ENCODE measurements at places on chromosomes 2 and 18. TPM values are rescaled to one million over a fixed set of nuclear protein-coding genes. Genes with fewer than 3 reads are reported as not detected.

CCDC74B gene
- 1.1 TPM for polyA plus RNA-seq

CXCR1 gene
- polyA plus RNA-seq, result not detected

FEV gene
- not detected for polyA plus RNA-seq

UGT1A8 gene
- not detected for polyA plus RNA-seq

TRIM54 gene
- 105 TPM for polyA plus RNA-seq

XIRP2 gene
- 201 TPM for polyA plus RNA-seq

RUFY4 gene
- 0.16 TPM for polyA plus RNA-seq

PSMA8 gene
- not detected for polyA plus RNA-seq

VIL1 gene
- polyA plus RNA-seq, result not detected

GRCh38 chr2:226234187-226234586, 565.4 kb downstream of the IRS1 start:
- no peak for DNase-seq

DNA sequence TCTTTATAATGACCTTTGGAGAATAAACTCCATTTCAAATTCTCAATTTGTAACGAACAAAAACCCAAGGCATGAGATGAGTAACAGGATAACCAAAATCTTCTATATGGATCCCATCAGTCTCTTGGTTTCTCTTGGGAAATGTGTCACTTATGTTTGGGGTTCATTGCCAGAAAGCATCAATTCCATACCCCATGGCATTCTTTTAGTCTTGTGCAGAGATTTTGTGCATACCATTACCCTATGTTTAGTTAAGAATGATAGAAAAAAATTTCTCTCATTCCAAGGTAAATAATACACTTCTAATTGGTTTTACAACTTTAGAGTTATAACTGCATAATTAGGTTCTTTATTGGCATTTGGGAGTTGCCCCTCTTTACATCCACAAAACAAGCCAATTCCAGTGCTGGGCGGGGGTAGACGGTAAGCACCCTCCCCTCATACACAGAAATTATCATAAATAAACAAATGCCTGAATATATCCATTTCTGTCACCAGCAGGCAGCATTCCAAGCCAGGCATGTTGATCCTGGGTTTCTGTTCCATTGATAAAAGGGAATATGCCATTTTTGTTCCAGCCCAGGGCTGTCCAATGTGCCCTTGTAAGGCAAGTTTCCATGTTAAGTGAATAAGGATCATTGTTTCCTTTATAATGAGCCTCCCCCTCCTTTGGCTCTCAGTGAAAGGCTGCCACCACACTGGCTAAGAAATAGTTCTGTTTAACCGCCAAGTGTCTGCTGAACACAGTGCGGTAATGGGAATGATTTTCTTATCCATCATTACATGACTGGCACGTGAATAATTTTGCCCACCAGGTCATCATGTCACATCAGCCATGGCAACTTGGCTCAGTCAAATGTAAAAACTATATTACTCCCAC, 680.1 kb upstream of the ZEB2 start:
- no peak for DNase-seq

DNA sequence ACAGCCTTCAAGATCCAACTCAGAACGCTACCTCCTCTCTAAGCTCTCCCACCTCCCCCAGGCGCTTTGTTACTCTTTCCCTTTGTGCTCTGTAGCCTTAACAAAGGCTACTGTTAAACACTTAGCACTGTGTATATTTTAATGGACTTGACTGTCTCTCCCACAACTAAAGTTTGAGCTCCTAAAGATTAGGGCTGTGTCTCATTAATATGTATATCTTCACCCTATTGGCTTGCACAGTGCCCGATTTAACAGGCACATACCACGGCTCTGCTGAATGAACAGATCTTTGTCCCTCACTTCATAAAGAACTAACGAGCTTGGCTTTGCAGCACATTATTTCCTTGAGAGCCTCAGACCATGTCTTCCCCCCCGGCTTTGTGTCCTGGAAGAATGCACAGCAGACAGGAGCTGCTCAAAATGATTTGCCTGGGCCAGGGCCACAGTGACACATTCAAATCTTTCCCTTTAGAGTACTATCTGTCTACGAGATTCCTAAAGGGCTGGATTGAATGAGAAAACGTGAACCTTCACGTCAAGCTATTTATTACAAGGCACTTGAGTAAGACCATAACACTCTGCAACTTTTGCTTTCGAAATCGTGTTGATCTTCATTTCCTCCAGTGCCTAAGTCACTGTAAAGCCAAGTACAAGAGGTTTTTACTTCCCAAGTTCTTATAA, 22.1 kb downstream of the ABHD3 start:
- no peak for DNase-seq

- DNase-seq, result no peak
Measured at GRCh38 chr2:146665800-146666199, 1179.0 kb upstream of the ACVR2A start.

GRCh38 chr2:129906861-129907235, 72.6 kb upstream of the RAB6C start:
- no peak for DNase-seq

GRCh38 chr2:100801402-100801801, 18.5 kb upstream of the NPAS2 start:
- DNase-seq, result no peak

DNA sequence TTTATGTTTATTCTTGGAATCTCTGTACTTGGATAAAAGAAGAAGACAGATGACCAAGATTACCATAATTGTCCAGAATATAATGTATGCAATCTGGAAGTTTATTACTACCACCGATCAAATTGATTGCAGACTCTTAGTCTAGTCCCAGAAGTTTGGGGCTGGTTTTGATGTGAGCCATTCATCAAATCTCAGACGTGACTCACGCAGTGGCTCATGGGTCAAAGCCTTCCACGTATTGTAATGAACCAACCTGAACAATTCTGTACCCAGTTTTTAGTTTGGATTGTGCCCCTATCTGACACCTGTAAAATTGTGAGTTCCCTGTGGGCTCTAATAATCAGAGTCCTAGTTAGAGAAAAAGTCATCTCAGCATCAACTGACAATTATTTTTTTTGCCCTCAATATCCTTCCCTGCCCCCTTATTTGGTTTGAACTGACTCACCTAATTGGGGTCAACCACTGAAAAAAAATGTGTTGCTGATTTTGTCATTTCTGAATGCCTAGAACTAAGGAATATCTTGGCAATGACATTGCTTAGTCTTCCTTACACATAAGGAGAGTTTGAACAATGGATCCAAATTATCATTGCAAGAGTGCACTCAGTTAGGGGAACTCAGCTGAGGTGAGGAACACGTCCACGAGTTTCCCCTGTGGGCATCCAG, 219.5 kb upstream of the NRP2 start:
- no peak for DNase-seq

GRCh38 chr2:217899231-217900009, 103.4 kb downstream of the TNS1 start:
- no peak for DNase-seq

DNA sequence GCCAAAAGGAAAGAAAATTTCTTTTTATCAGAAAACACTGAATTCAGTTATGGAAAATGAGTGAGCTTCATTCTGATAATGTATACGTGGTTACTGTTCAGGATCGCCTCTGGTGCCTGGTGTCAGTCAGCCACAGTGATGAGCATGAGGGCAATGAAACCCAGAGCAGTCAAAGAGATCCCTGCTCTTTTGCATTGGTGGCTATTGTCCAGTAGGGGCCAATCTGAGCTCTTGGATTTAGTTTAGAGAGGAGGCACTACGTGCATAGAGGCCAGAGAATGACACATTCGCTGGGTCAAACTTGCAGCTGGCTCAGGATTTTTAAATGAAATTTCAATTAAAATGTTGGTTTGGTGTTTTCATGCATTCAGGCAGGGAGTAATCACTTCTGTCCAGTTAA, 522.9 kb downstream of the TMEM182 start:
- no peak for DNase-seq

DNA sequence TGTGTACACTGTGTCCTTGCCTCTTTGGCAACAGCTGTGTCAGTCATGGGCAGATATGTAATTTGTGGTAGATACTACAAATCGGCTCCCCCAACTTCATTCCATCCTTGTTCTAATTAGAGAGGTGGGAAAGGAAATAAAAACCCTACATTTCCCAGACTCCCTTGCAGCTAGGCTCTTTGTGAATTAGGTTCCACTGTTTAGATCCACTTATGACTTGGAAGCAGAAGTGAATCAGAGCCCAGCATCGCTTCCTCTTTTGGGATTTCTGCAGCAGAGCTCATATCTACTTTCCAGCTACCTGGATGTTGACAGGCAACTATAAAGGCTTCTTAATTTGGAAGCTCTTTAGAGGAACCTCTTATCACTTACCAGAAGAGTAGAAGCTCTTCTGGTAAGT, 34.1 kb upstream of the NARS1 start:
- no peak for DNase-seq

DNA sequence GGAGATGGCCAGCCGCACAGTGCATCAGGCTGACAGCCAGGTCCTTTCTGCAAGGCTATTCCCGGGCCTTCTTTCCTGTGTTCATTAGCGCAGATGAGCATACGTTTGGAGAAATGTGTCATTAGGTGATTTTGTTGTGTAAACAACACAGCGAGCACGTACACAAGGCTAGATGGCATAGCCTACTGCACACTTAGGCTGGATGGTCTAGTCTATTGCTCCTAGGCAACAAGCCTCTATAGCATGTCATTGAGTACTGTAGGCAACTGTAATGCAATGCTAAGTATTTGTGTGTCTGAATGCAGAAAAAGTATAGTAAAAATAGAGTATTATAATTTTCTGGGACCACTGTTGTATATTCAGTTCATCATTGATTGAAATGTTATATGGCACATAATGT, 50.9 kb upstream of the PHLPP1 start:
- no peak for DNase-seq

DNA sequence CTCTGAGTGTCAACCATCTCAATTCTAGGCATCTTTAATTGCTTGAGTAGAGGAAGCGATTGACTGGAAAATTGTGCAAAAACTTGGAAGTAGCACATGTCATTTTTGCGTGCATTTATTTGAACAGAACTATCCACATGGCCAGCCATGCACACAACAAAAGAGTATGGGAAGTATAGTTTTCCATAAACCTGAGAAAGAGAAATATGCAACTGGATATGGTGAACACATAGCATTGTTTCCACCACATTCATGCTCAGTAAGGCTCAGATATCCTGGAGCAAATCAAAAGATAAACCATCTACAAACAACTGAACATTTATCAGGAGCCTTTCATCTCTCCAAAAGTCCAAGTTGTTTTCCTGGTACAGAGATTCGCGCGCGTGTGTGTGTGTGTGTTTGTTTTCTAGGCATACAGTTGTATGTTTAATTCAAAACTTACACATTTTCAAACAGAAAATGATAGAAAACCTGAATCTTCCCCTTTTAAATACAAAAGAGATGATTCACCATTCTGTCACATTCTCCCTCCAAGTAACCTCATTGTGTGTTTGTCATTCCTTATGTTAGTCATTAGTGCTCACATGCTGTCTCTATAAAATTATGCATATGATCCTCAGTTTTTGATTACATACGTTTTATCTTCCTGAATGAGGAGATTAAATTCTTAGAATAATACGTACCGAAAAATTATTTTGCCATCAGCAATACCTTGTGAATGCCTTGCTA, 780.4 kb upstream of the NRXN1 start:
- no peak for DNase-seq

- DNase-seq, result no peak
Measured at GRCh38 chr2:98807221-98807620, 76.3 kb upstream of the MGAT4A start.

DNA sequence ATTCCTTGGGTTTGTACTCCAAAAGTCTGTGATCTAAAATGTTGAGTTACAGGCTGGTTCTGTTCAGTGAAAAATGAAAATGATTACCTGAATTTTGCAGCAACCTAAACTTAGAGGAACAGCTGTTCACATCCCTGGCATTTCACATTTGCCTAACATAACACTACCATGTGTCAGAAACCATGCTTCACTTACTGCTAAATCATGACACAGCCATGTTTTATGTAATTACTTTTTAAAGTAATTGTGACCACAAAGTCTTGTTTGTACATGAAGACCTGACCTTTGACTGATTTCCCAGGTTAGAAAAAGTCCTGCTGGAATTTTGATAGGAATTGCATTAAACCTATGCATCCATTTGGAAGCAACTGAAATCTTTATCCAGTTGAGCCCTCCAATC, 79.1 kb downstream of the FAM168B start:
- no peak for DNase-seq

GRCh38 chr2:131035112-131035825, 58.0 kb downstream of the FAM168B start:
- DNase-seq, result no peak

DNA sequence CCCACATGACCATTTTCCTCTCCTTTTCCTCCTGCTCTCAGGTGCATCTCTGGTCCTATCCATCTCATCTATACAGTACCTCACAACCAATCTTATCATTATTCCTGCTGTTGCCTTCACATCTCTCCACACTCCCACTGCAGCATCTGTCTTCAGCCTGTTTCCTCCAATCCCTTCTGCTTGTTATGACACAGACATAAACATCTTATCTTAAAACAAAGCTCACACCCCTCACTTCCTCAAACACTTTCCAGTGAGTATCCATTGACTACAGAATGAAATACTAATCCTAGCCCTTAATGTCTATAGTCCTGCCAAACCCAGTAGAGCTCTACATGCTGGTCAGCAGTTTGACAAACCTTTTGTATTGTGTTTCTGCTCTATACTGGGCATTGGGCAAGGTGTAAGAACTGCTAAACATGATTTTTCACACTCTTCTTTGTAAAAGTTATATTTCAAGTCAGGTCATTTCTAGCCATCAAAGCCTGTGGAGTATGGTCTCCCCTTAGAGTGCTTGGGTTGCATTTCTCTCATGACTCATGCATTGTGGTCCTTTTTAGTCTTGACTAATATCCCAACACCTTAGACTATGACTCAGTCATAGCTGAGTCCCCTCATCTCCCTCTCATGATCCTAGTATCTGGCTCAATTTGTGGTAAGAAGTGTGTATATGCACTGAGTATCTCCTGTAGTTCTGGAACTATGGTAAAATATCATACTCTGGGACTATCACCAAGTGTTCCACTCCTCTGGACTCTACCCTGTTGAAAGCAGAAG, 187.0 kb downstream of the CYRIA start:
- no peak for DNase-seq

Data from forelimb muscle (tissue), 1 donor.